H9 (cell line): ENCODE measurements at places on chromosomes 2 and 18.

DNA sequence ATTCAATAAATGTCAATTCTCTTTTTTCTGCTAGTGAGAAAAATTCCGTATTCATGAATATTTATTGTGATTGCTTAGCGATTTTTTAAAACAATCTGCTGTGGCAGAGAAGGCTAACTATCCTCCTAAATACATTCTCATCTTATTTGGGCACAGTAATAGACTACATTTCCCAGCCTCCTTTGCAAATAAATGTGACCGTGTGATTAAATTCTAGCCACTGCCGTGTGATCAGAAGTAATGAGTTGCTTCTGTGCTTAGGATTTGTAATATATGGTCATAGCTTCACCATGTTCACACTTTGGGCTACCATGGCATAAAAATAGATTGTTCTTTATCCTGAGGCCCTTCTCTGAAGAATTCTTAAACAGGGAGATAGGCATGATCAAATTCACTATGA is 179.6 kb downstream of the FAM124B start:
- DNase-seq: no peak

DNA sequence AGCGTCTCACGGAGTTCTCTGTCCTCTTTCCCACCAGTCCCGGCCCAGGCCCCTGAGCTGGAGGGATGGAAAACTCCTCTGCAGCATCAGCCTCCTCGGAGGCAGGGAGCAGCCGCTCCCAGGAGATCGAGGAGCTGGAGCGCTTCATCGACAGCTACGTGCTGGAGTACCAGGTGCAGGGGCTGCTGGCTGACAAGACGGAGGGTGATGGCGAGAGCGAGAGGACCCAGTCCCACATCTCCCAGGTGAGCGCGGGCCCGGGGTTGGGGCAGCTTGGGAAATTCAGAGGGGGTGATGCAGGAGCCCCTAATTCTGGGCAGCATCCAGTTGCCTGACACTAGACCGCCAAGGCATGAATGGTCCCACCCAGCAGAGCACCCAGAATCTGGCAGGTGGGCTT is 80.7 kb downstream of the CTIF start:
- no peak for DNase-seq

DNA sequence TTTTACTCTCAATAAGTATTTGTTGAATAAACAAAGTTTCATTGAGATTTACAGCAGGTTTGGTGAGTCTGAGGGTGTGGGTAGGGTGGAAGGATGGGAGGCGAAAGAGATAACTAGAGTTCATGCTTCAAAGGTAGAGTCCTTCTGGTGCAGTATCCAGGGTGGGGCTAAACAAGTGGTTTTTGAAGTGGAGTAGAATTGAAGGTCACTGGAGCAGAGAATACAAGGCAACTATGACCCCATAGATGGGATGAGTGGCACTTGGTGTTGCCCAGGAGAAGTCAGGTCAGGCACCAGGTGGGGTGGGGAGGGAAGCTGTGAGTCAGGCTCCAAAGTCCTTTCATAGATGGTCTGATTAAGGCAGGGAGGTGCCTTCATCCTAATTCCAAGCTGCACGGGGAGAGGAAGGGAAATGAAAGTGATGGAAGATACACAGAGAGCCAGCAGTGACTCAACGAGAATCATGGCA is 6.6 kb upstream of the CAB39 start:
- no peak for DNase-seq

DNA sequence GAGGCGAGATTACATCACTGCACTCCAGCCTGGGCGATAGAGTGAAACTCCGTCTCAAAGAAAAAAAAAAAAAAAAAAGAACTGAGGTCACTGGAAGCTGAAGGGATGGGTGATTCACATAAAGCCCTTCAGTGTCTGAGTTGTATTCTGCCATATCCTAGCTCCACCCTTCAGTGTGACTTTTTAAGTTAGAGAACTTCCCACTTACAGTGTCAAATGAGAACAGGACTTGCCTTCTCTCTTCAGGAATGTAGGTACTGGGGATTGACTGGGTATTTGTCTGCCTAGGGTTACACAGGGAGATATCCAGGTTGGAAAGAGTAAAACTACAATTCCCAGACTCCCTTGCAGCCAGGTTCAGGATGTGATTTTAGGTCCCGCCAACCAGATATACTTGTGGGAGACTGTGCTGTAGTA is 37.9 kb downstream of the EHD3 start:
- DNase-seq: no peak

- no peak for DNase-seq
Measured at GRCh38 chr18:8333961-8334360, 275.3 kb upstream of the RAB12 start.

- no peak for DNase-seq
Measured at GRCh38 chr2:69384618-69385081, 2.4 kb downstream of the GFPT1 start.

DNA sequence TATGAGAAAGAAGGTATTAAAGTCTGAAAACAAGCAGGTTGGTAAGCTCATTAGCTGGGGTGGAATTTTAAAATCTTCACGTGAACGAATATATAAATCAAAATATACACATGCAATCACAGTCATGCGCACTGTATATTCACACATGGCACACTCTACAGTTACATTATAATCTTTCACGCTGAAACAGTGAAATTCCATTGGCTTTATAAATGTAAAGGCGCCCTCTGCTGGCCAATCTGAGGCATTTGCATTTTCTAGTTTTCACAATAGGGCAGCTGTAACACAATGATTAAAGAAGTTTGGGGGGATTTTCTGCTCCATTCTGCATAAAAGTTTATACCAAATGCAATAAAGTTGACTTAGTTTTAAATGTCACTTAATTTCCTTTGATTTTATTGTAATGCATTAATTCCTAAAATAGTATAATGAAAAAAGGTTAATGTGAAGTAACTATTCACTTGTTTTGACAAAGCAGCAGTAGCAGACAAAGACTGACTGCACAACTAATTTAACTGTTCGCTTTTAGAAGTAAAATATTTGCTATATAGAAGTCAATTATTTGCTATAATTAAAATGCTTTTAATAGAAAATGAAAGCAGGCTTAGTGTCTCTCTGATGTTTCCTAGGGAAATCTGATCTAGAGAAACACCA is 17.2 kb downstream of the IFIH1 start:
- no peak for DNase-seq

- no peak for DNase-seq
Measured at GRCh38 chr2:121386102-121386501, 101.1 kb upstream of the TFCP2L1 start.
